ENCODE measurements at places on chromosomes 12 and 14.

DNA sequence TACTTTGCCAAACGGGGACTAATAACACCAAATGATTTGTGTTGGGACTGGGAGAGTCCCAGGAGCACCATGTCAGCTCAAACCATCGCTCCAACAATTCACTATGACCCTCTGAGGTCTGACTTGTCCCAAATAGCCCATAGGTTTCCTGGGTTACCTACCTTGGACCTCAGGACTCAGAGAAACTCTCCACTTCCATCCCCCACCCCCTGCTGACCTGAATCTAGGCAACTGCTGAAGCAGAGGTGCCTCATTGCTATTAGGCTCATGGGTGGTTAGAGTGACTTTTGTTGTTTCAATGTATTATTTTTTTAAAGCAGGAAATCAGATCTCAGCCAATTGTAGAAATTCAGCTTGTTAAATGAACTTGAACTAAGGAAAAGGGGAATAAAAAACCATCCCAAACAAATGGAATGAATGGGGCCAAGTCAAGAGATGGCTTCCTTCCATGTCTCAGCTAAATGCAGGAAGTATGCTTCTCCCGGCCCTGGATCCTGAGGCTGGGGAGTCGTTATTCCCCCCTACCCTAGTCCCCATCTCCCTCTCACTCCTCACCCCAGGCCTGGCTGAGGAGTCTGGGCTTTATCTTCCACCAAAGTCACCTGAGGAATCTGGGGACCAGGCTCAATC, 80.9 kb upstream of the SLC24A4 start:
- DNase-seq: no peak

- DNase-seq: no peak
Measured at GRCh38 chr12:92503029-92503931, 199.5 kb upstream of the PLEKHG7 start.

GRCh38 chr12:108374596-108375320, 35.6 kb upstream of the CMKLR1 start:
- DNase-seq: no peak

GRCh38 chr12:120095331-120095730, 21.2 kb downstream of the RAB35 start:
- DNase-seq: no peak

GRCh38 chr14:90452366-90452765, 55.5 kb downstream of the CALM1 start:
- no peak for DNase-seq

DNA sequence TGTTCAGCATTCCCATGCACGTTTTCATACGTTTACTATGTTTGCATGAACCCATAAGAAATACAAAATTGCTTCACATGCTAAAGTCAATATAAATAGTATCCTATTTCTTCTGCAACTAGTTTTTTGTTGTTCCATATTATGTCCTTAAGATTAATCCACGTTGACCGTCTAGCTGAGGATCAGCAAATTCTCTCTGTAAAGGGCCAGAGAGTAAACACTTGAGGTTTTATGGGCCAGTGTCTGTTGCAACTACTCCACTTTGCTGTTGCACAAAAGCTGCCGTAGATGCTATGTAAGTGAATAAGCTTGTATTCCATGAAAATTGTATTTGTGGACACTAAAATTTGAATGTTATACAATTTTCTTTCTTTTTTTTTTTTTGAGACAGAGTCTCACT, 21.1 kb upstream of the PITPNM2 start:
- no peak for DNase-seq

DNA sequence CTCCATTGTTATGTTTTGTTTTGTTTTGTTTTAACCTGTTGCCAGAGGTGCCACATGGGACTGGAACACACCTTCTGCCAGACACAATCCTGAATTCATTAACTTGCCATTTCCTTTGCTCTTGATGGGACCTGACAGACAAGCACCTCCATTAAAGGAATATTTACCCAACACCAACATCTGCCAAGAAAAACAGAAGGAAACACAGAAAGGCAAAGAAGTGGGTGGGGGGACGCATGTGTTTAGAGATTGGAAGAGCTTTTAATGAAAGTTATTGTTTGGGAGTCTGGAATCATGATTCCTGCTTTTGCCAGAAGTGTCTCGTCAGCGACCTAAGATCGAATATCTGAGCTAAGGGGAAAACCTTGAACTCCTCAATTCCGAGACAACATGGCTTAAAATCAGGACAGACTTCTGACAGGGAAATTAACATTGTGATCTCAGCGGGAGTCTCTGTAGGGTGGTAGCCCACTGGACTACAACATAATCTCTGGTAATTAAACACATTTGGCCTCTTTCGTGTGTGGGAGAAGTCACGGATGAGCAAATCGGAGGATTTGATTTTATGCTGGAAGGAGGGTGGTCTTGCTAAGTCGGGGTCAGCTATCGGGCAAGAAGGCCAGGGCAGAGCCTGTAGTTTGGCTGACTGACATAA, 210.4 kb upstream of the FAR2 start:
- no peak for DNase-seq

GRCh38 chr14:105087963-105088811, 23.0 kb upstream of the GPR132 start:
- no peak for DNase-seq

DNA sequence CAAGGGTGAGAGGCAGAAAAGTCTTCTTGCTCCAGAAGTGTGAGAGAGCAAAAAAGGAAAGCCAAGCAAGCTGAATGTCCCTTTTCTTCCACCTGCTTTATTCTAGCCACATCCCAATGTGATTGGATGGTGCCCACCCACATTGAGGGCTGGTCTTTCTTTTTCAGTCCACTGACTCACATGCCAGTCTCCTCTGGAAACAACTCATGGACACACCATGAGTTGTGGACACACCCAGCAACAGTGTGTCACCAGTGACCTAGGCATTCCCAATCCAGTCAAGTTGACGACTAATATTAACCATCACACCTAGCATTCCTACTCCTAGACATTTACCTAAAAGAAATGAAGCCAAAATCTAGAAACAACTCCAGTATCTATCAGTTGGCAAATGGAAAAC, 7.2 kb upstream of the DICER1 start:
- DNase-seq: no peak

GRCh38 chr14:101224356-101225156, 321.0 kb upstream of the RTL1 start:
- DNase-seq: no peak

DNA sequence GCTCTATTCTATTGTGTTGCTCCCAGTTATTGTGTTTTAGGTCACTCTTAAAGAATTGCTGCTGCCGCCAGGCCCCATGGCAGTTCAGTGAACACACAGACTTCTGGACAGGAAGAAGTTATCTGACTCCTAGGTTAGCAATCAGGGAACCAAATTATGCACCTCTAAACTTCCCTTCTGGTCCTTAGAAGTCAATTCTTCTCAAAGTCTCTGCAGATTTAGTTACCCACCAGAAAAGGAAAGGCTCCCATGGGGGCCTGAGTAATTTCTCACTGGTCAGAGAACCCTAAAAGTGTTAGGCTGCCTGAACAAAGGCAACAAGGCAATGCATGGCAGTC, 10.0 kb downstream of the EMP1 start:
- DNase-seq: no peak

GRCh38 chr14:68811171-68811570, 18.3 kb upstream of the ZFP36L1 start:
- no peak for DNase-seq

- DNase-seq: no peak
Measured at GRCh38 chr14:104821229-104821945, 20.5 kb downstream of the ZBTB42 start.

DNA sequence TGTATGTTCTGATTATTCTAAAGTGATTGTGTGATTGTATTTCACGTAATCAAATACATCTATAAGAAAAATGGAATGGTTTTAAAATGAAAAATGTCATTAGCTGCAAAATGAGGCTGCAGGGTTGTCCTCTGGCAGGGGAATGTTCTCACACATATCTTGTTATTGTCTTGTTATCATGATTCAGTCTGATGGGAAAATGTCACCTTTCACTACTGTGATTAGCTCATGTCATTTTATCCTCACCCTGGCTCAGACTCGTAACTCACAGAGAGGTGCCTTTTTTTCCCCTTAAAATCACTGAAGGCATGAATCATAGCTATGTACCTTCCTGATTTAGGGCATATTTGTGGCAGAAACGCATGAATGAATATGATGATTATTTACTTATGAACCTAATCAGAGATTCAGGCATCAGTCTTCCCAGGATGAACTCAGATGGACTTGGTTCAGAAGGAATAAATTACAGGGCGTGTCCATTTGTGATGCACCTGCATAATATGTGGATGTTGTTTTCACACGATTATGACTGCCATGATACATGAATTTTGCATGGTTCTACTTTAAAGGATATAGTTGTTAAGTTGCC, 1339.2 kb downstream of the AACS start:
- DNase-seq: no peak

- no peak for DNase-seq
Measured at GRCh38 chr12:91732086-91732485, 413.6 kb downstream of the BTG1 start.

DNA sequence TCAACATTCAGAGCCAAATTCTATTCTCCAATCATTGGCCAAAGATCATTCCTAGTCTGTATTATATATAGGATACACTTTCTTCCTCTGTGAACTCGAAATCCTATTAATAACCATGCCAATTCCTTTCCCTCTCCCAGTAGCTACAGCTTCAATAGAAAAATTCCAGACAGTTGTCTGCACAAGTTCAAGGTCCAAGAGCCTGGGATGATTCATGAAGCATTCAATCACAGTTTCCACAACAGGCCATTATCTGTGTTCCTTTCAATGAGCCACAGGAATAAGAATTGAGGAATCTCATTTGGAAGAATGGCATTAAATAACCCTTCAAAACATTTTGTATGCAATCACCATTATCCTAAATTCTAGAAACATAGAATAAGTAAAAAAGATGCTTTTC, 437.4 kb downstream of the RMST start:
- DNase-seq: no peak

DNA sequence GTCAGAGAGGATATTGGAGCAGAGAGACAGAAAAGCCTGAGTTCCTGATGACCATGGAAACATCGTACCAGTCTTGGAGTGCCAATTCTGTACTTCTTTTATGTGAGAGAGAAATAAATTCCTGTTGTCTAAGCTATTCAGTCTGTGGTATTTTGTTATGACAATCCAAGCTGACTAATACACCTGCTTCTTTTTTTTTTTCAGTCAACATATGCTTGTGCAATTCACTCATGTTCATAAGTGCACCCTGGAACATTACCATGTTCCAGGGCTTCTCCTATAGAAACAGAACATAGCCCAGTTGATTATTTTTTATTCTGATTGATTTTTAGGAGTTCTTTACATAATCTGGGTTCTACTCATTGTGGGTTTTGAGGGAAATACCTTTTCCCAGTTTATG, 1.7 kb upstream of the CHPT1 start:
- no peak for DNase-seq

- DNase-seq: no peak
Measured at GRCh38 chr12:63208956-63209355, 58.0 kb upstream of the AVPR1A start.

- DNase-seq: no peak
Measured at GRCh38 chr14:61343471-61343870, 22.1 kb downstream of the PRKCH start.

DNA sequence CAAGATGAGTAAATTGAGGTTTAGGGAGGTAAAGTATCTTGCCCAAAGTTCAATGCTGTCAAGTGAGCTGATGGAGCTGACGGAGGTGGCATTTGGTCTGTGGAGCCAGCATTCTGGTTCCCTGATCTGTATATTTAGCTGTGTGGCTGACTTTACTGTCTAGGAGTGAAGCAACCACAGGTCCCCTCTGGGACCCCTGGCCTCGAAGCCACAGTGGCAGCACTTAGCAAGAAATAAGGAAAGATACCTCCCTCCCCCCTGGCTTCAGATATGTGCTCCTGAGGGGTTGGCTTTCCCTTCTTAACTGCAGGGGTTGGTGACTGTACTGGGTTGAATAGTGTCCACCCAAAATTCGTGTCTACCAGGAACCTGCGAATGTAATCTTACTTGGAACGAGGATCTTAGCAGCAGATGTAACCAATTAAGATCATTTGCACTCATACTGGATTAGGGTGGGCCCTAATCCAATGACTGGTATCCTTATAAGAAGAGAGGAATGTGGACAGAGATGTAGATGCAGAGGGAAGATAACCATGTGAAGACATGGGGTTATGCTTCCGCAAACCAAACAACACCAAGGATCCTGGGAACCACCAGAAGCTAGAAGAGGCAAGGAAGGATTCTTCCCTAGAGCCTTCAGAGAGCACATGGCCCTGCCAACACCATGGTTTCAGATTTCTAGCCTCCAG, 2.0 kb upstream of the ACVR1B start:
- DNase-seq: no peak

- DNase-seq: no peak
Measured at GRCh38 chr12:27367078-27367477, 34.4 kb downstream of the BMAL2 start.

GRCh38 chr12:12599750-12600643, 11.7 kb upstream of the CREBL2 start:
- DNase-seq: no peak

DNA sequence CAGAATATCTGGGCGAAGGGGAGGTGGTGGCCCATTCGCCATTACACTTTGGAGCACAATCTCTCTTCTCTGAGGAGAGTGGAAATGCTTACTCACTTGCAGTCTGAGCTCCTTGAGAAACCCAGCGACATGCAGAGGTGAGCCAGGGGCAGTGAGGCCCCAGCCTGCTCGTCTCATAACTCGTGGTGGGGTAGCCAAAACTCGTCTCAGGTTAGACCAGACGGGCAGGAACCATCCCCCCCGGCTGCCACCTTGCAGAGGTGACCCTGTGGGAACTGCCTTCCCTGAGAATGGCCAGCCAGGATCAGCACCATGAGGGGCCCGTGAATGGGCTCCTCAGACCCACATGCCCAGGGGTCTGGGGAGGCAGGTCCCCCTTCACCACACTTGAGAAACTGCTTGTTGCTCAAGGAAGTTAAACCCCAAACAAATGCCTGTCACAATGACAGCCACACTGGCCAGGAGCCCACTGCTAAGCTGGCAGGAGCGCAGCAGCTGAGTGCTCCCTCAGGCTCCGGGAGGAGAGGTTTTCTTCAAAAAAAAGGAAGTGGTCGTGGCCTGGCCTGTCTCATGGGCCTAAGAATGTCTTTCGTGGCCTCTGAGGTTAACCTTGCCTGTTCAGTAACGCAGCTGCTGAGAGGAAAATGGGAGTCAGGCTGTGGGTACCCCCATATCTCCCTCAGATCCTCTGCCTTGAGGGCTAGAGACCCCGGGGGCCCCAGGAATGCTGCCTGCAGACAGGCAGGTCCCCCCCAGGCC, 9.2 kb upstream of the ALDH2 start:
- no peak for DNase-seq

Data from T-helper 1 cell (primary cell).